ENCODE measurements at places on chromosomes 11 and 22.

DNA sequence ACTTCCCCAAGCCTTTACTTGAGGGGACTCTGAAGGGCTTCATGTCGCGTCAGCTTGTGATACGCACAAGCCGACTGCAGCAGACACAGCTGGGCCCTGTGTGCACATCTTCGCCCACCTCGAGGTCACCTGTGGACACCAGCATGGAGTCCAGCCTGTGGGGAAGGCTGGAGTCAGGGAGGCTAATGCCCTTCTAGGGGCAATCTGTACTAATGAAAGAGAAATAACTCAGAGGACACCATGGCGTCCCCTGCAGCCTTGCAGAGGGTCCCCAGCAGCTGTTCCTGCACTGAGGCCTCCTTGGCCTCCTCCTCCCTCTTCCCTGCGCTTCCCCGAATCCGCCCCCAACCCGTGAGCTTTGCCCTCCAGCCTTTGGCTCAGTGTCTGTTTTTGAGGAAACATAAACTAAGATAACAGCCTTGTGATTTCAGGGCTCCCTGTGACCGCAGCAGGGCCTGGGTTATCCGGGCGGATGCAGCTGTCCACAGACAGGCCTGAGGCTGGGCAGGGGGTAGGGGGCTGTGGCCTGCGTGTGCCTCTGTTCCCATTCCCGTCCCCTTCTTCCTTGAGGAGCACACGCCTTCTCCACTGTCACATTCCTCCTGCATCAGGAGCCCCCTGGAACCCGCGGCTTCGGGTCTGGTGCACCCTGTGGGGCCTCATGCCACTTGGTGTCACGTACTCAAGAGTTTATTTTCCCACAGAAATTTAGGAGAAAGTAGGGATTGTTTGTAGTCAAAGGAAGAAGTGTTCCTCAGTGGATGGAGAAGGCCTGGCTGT lies 25.0 kb downstream of the KRTAP5-5 start:
- DNase-seq, result no peak

DNA sequence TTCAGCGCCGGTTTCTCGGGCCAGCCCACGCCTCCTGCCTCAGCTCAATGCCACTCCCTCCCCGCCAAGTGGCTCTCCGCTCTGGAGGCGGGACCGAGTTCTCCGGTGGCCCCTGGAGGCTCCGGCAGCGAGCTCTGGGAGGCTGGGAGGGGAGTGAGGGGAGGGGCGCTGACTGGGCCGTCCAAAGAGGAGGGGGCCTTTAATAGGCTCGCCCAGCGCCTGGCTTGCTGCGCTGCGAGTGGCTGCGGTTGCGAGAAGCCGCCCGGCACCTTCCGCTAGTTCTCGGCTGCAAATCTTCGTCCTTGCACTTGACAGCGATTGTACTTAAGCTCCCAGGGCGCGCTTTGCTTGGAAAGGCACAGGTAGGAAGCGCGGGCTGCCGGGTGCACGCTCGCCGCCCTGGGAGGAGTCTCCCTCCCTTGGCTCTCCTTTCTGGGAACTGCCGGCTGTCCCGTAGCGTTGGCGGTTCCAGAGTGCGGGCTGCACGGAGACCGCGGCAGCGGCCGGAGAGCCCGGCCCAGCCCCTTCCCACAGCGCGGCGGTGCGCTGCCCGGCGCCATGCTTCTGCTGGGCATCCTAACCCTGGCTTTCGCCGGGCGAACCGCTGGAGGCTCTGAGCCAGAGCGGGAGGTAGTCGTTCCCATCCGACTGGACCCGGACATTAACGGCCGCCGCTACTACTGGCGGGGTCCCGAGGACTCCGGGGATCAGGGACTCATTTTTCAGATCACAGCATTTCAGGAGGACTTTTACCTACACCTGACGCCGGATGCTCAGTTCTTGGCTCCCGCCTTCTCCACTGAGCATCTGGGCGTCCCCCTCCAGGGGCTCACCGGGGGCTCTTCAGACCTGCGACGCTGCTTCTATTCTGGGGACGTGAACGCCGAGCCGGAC lies at the start of gene ADAMTS15:
ADAMTS15 (plus strand) TSS at position 230 of the 894 bp plus-strand sequence; CDS start at position 559, 329 bp downstream.
- no peak for DNase-seq

DNA sequence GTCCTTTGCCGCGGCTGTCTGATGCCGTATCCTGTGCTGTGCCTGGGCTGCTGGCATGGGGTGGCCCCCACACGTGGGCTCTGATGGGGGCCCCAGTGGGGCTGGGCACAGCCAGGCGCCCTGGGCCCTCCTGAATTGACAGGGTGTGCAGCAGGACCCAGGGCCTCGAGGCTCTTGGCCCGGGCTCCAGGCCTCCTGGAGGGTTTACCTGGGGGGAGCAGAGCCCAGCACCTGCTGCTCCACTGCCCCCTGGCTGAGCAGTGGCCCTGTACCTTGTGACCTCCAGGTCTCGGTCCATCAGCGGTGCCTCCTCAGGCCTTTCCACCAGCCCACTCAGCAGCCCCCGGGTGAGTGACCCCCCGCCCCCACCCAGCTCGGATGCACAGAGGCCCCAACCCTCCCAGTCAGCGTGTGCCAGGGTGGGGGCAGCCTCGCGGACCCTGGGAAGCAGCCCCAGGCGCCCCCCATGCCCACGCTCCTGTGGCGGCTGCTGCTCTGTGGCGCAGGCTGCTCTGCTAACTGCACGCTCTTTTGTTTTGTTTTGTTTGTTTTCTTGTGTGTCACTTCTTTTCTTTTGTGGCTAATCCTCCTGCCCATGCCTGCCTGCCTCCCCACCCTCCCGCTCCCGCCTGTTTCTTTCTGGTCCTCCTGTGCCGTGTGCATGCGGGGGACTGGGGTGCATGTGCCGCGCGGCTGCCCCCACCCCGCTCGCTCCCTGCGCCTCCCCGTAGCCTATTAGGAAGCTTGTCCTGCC lies 36.9 kb downstream of the MOB2 start:
- no peak for DNase-seq

- no peak for DNase-seq
Measured at GRCh38 chr11:77170107-77170506, 42.1 kb downstream of the MYO7A start.

DNA sequence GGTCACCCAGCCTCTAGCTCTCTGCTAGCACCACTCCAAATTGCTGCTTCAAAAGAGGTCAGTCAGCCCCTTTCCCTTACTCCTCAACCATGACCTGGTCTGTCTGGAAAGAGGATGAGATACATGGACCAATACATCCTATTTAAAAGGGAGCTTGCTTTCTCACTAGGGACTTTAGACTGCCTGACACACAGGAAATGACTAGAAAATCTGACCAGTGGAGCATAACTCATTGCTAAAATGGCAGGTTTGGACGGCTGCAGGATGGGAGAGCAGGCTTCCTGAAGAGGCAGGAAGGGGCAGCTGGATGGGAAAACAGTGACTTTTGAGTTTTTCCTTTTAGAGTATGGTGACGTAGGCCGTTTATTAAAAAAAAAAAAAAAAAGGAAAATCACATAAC lies 25.3 kb downstream of the STIM1 start:
- DNase-seq, result no peak

DNA sequence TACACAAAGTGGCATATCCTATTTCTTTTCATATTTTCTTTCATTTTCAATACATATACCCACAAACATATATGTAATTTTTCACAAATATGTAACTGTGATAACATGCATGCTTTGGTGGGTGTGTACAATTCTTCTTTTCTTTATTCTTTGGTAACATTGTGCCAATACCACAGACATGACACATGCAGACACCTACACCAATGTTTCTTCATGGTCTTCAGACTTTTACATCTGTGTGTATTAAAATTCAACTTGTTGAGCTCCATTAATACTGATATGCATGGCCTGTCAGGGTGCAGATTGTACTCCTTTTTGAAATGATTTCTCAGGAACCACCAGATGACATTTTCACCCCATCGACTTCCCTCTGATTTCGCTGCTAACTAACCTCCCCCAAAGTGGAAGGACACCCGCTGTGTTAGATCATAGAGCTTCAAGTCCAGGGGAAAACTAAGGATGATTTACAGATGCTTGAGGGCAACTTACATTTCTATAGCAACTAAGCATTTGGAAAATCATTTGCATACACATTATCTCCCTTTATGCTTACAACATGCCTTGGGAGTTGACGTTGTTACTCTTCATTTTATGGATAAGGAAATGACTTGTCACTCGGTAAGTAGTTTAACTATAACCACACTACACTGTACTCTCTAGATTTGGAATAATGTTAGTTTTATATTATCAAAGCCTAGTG lies 10.5 kb upstream of the PANX3 start:
- DNase-seq, result no peak

DNA sequence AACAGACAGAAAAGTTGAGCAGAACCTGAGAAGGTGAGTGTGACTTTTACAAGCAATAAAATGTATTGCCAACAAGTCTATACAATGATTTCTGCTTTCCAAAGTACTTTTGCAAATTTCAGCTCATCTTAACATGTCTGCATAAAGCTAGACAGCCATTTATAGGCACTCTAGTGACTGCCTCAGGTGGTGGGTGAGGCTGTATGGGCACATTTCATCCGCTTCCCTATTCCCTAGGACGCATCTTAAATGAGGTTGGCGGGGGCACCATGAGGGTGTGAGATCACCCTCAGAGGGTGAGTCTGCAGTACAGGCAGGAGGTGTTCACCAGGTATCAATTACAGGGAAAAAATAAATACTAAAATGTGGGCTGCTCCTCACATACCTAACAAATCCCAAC lies 110.1 kb downstream of the ETS1 start:
- no peak for DNase-seq

- DNase-seq, result no peak
Measured at GRCh38 chr11:70572974-70573260, 174.6 kb downstream of the CTTN start.

- no peak for DNase-seq
Measured at GRCh38 chr11:72704028-72704782, 30.0 kb upstream of the PDE2A start.

DNA sequence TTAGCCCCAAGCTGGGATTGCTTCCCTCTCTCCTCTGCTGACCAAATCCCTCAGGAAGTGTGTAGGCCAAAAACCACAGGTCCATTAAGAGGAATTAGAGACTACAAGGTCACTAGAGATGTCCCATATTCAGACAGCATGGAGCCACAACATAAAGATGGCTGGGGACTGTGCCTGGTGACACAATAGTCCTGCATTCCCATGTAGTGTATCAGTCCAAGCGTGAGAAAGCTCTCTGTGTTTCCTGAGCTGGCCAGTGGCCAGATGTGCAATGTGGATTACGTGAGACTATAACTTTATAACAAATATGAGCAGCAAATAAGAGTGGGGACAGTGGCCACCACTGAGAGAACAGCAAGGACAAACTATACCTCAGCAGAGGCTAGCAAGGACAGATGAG lies 7.6 kb upstream of the MS4A10 start:
- no peak for DNase-seq

- no peak for DNase-seq
Measured at GRCh38 chr11:2320568-2321310, 18.9 kb downstream of the TSPAN32 start.

DNA sequence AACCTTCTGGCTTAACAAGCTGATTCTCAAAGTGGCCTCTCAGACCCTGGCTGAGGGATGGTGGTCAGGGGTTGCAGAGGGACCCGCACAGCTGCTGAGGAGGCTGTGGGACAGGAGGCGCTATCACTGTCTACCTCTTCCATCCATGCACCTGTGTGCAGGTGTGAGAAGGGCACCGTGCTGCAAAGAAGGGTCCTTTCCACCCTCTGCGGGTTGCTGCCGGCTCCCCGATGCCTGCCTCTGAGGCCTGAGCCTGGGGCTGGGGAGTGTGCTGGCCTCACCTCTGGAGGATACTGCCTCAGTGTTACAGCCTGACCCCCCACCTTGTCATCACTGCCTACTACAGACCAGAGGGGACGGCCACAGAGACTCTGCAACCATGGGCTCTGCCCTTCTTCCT lies 66.1 kb upstream of the B3GAT1 start:
- no peak for DNase-seq

- no peak for DNase-seq
Measured at GRCh38 chr11:119223856-119224255, 17.7 kb downstream of the CBL start.

DNA sequence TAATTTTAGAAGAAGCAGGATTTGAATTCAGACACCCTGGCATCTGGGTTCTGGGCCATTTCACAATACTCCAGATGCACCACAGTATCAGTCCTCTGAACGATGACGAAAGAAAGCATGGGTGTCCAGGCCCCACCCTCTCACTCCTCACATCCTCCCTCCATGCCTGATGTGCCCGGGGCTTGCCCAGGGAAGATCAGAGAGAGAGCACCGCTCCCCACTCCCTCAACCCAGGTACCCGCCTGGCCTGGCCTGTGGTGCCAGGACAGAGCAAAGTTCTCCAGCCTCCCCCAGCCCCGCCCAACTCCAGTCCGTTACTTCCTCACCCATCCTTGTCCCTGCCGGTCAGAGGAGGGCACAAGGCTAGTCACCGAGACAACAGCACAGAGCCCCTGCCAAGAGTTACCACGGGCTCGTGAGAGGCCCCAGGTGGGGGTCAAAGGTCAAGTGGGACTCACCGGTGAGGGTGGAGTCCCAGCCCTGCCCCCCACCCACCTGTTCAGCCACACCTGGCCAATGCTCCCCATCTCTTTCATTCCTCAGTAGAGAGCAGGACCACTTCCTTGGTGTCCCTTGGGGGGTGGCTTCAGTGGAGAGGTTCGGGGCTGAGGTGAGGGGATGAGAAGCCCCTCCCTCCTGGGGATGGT lies 8.1 kb downstream of the BCL9L start:
- DNase-seq, result no peak

GRCh38 chr22:19196841-19197612 lies 18.5 kb upstream of the SLC25A1 start:
- DNase-seq, result no peak

DNA sequence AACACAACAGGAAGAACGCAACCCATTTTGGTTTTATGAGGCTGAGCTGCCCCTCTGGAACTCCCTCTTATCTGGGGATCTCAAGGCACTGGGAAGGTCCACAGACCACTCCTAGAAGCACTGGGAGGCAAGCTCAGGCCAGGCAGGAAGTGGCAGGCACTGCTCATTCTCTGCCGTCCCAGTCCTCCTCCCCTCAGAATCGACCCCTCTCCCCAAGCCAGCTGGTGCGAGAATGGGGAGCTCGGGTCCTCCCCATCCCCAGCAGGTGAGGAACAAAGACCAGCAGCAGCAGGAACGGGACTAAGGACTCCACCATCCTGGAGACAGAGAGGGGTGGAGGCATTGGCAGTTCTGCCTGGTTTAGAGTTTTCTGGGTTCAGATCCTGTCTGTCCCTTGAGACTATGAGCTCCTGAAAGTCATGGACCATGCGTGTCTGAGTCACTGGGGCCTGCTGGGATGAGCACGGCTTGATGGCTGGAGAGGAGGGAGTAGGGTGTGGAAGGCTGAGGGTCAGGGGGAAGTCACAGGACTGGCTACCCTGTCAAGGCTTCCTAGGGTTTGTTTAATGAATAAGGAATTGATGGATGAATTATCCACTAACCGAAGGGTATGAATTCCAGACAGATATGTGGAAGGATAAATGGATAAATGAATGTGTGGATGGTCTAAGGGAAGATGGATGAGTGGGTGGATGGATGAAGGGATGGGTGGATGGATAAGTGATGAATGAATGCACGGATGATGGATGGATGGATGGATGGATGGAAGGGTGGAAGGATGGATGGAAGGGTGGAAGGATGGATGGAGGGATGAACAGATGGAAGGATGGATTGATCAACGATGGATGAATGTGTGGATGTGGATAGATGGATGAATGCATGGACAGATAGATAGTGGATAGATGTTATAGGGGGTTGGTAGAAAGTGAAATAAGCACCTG lies 6.4 kb downstream of the MYEOV start:
- DNase-seq, result no peak
